ENCODE measurements at places on chromosomes 7 and 10.

DNA sequence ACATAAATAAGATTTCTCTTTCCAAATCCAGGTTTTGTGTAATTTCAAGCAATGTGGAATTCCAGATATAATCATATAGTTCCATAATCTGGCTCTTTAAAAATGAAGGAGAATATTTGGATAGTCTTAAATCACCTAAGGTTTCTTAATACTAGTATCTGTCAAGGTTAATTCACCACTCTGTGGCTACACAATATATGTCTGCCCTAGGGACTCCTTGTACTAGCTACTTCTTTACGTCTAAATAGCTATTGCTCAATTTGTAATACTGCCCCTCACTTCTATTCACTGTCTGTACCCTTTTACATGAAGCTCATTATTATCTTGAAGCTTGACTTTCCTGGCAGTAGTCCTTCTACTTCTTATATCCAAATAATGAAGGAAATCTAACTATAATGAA lies 47.2 kb downstream of the CACNA2D1 start:
- DNase-seq = no peak

DNA sequence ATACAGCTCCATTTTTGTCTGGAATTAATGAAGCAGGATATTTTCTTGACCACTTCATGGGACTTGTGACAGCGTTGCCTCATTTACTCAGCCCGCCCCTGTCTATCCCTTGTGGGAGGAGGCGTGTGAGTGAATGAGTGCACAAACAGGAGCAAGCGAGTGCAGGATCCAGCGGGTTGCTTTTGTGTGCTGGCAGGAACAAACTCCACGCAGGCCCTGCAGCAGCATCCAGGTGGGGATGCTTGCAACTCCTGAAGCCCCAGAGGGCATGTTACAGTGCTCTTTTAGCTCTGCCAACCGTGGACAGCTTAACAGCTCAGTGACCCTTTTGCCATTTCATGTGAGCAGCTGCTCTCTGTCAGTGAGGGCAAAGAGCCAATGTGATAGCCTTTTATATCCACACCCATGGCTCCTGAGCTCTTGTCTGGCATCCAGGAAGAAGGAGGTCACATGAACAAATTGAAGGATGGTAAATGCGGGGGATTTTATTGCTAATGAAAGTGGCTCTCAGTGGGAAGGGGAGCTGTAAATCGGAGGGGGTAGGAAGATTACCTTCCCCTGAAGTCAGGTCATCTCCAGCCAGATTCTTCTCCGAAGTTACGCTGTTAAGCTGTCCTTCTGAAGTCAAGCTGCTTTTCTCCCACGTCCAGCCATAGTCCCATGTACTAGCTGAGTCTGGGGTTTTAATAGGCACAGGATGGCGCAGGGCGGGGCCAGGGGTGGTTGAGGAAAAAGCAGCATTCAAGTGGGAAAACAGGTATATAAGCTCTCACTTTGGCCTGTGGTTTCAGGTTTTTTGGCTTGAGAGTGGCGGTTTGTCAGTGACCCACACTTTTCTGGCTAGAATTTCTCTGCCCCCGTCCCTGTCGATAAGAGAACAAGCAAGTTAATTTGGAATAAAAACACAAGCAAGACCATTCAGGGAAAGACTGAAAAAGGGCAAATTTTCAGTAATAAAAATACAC lies 714.7 kb upstream of the MBL2 start:
- no peak for DNase-seq

GRCh38 chr7:51458693-51459092 lies 142.1 kb upstream of the COBL start:
- no peak for DNase-seq

GRCh38 chr7:140597428-140597949 lies 43.1 kb downstream of the DENND2A start:
- no peak for DNase-seq

DNA sequence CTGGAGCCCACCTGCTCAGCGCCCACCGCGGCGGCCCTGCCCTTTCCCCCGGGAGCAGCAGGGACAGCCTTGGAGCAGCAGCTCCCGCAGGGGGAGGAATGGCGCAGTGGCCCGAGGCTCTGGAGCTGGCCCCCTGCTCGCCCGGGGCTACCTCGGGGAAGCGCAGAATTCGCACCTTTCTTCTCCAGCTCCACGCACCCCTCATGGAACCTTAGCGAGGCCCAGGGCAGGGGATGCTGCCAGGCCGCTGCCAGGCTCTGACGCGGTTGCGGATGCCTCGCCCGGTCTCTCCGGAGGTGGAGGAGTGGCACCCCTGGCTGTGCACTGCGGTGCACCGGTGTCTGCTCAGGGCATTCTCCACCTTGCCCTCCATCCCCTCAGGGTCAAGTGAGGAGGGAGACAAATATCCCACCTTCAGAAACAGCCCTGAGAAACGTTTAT lies 84.9 kb upstream of the MKI67 start:
- DNase-seq = no peak

- no peak for DNase-seq
These were observed 1.3 kb downstream of the GPR37 start for GRCh38 chr7:124764051-124764846.

DNA sequence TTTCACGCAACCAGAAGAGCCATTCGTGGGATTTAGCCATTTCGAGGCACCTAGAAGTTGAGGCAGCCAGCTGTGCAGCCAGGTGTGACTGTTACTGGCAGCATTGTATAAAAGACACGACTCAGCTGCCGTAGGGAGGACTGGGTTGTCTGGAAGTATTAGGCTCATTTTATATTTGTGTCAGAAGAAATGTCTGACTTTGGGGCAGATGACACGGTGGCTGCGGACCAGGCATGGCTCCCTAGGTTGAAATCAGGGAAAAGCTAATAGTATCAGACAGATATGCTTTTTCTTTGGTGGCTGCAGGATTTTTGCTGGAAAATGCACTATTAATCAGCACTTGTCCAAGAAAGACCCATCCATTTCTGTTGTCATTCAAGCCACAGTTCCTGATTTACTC lies 4.2 kb upstream of the DPYSL4 start:
- DNase-seq = no peak

DNA sequence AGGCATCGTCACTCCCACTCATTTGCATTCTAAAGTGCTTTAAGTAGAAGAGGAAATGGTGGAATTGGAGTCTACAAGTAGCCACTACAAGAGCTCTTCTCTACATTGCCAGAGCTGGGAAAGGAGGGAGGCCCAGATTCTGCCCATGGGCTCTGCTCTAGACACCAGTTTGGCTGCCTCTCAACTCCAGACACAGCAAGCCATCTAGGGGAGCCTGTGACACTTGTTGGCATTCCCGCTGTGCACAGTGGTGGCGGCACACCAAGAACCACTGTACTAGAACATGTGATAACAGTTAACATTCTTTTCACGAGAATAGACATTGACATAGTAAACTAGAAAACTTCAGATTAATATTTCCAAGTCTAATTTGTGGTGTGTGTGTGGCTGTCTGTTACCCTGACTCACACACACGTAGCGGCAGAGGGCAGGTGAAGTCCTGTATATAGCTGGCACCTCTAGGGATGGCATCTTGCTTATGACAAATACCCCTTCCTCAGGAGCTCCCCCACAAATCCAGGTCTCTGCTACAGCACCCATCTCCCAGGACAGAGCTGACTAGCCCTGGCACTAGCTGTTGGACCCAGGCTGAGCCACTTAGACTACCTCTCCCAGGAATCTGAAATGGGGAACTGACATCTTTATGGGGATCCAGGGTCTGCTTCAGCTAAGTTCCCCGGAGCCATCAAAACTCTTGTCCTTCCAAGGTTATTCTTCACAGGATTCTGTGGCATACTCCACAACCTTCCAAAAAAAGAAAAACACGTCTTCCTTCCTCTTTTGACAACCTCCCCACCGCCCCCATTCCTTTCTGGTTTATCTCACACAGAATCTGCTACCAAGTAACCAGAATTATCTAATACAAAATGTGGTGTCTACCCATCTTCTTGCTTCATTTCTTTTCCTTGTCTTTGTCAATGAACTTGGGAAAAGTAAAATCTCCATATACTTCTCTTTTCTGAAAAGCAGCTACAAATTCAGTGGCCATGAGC lies 54.7 kb upstream of the MRLN start:
- DNase-seq = no peak

GRCh38 chr7:17968791-17969715 lies 28.8 kb upstream of the SNX13 start:
- no peak for DNase-seq

DNA sequence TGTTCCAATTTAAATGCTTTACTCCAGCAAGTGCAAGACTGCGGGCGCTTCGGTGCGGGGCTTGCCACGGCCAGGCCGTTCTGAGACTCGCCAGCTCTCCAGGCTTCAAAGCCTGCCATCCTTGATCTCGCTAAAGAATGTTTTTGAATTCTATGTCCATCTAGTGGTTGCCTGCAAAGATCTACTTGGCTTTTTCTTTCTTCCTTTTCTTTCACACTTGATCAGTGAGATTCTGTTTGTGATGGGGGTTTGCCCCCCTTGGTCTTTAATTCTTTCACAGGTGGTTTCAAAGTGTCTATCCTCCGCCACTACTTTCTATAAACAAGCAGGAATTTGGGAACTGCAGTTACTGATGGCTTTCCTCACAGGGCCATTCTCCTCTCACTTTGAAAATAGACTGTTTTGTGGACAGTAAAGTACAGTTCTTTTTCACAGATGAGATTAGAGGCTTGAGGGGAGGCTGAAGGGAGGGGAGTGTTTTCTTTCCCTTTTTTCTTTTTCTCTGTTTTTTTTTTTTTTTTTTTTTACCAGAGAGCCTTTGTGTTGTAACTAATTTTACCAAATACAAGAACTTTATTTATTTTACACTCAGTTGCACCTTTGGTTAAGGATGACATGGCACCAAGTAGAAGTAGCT lies 15.2 kb upstream of the FBXW4 start:
- DNase-seq = no peak

DNA sequence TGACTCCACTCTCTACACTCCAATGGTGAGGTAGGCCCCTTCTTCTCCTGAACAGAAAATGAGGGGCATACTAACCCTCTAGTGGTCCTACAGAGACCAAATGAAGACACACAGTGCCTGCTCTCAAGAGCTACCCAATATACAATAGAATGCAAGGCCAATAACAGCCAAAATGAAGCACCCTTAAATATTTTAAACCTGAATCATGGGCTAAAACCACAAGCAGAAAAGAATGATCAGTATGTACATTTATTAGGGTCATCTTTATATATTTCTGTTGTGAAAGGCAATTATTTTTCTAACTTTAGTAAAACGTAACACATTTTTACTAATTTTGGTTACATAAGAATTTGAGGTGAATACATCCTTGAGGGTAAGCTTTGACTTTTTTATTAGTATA lies 49.9 kb upstream of the COL1A2 start:
- DNase-seq = no peak

GRCh38 chr10:120643351-120643750 lies 186.3 kb downstream of the PLPP4 start:
- DNase-seq = no peak

GRCh38 chr10:99924451-99925255 lies 85.1 kb downstream of the DNMBP start:
- DNase-seq = no peak

- DNase-seq = no peak
These were observed 9.8 kb downstream of the SDK1 start for GRCh38 chr7:3310884-3311283.

GRCh38 chr10:132319853-132320653 lies 11.9 kb upstream of the LRRC27 start:
- DNase-seq = peak; percentile 65

DNA sequence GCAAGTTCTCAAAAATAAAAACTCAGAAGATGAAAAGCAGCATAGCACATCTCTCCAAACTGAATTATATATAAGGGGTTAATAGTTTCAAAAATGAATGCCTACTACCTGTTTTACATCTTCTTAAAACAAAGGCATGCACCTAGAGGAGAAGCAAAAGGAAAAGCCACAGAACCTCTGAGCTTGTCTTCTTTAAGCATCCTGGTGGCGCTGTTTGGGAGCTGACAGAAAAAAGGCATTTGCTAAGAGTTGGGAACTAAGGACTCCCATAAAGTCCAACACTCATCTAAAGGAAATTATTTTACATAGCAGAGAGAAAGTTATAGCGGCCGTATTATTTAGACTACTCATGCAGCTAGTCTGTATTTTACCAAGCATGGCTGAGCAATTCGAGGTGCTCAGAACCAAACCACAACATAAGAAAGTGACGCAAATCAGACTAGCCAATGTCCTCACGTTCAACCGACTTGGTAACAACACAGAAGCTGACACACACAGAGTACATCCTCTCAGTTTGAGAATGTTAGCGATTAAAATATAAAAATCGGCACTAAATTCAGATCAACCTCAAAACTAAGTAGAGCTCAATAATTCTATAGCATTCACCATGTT lies 38.8 kb downstream of the PTN start:
- no peak for DNase-seq

- no peak for DNase-seq
These were observed 67.8 kb upstream of the TNRC18 start for GRCh38 chr7:5491251-5492019.

DNA sequence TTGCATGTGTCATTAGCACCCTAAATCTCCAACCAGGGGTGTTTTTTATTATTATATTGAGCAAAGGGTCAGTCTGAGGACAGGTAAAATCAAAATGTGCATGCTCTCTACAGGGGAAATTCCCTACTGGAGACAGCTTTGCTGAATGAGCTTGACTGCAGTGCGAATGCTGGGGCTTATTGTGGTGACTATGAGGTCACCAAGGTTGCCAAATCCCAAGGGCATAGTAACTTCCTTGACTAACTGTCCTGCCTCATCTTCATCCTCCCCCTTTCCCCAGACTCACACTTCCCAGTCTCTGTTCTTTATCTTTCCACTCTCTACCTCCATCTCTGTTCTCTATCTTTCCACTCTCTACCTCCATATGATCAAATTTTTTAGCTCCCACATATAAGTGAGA lies 22.9 kb upstream of the AOC1 start:
- DNase-seq = no peak

DNA sequence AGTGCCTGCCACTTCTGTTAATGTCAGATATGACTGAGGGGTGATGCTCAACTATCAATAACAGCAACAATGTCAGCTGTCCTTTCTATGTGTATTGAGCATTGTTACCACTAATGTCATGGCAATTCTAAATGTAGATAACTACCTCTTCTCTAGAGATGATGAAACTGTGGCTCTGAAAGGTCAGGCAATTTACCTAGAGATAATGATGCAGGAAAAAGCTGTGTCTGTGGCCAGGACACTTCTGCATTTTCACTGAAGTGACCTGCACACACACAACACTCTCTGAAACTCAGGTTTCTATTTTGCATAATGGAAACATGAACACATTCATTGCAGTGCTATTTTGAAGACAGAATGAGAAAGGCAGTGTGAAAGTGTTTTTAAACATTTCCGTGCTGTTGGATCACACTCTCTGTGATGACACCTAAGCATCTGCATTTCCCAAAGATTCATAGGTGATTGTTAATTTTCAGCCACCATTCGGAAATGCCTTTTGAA lies 148.2 kb downstream of the KCND2 start:
- DNase-seq = peak; percentile 79
